ENCODE measurements at places on chromosomes 1 and 21.

DNA sequence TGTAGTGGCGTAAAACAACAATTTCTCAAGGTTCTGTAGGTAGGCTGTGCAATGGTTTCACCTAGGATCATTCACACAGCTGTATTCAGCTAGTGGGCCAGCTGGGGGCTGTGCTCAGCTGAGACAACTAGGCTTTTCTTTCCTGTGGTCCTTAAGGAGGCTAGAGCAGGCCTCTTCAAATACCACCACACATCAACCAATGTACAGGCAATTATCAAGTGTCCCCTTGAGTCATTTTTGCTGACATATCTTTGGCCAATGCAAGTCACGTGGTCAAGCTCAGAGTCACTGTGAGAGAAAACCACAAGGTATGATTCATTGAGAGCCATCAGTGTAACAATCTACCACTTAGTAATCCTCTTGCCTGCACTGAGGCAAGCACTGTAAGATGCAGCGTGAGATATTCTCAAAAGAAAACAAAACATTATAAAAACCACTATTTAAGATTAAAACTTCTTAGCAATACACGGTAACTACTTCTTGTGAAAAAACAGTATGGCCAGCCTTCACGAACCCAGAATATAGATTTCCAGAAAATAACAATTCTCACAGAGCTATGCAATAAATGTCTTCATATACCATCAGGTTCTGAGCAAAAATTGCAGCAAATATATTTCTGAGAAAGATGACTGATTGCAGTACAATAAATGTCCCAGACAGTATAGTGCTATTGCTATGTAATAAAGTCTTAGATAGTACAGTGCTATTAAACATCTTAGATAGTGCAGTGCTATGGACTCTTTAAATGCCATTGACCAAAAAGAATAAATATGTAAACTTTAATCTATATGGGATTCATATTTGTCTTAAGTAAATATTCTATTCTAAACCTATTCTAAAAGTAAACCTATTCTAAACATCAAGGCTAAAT is 55.3 kb downstream of the NME7 start:
- DNase-seq: peak; percentile 96

GRCh38 chr1:117600966-117601365 is 4.9 kb upstream of the TENT5C start:
- DNase-seq: no peak

GRCh38 chr1:111978695-111979094 is 10.8 kb downstream of the KCND3 start:
- no peak for DNase-seq

- DNase-seq: peak; percentile 57
Observed at GRCh38 chr1:180633057-180634056, 1.5 kb downstream of the XPR1 start.

- no peak for DNase-seq
Observed at GRCh38 chr1:48775831-48776392, 779 bp downstream of the BEND5 start.

- DNase-seq: no peak
Observed at GRCh38 chr1:222079566-222079965, 337.7 kb upstream of the DUSP10 start.

DNA sequence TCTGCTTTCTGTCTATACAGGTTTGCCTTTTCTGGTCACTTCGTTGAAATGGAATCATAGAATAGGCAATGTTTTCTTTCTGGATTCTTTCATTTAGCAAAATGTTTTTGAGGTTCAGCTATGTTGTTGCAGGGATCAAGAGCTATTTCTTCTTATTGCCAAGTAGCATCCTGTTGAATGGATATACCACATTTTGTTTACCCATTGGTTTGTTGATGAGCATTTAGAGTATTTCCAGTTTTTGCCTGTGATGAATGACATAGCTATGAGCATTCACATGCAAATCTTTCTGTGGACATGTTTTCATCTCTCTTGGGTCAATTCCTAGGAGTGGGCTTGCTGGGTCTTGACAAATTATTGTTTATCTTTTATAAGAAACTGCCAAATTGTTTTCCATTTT is 115.5 kb downstream of the ACTL8 start:
- no peak for DNase-seq

DNA sequence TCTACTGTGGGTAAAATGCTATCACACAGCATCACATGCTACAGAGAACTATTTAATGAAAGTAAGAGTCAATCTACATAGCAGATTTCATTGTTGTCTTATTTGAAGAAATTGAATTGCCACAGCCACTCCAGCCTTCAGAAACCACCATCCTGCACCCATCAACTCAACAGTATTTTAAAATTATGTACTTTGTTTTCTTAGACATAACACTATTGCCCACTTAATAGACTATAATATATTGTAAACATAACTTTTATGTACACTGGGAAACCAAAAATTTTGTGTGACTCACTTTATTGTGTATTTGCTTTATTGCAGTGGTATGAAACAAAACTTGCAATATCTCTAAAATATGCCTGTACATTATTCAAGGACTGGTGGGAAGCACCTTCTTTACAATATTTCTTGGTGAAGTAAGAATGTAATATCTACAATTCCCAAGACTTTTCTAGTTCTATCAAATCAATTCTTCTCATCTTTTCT is 133.0 kb downstream of the DUSP10 start:
- DNase-seq: no peak

GRCh38 chr1:201307760-201308499 is 24.6 kb downstream of the PKP1 start:
- DNase-seq: peak; percentile 56

DNA sequence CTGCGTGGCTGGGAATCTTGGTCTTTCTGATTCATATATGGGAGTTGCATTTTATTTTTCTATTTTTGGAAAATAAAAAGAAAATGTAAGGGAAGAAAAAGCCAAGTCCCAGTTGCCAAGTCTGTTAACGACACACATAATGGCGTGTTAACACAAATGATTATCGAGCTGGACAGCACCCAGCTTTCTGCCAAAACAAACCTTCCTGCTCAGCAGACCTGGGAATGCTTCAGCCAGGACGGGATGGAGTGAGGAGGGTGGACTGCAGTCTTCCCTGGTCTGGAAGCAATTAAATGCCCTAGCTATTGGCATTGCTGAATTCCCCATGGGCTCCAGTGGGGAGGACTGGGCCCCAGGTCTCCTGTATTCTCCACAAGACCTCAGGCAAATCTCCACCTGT is 184.2 kb upstream of the USP24 start:
- no peak for DNase-seq

GRCh38 chr1:53319296-53320101 is 8.4 kb downstream of the LRP8 start:
- peak; percentile 79 for DNase-seq
